ENCODE measurements at places on chromosomes 16 and 17. TPM values are rescaled to one million over a fixed set of nuclear protein-coding genes. Genes with fewer than 3 reads are reported as not detected.
A peak's percentile ranks its signal among the peaks of the same experiment; 100 is the strongest.

- H3K4me3 ChIP-seq, result no peak overlapping the region
- no peaks in the 10 kb centered on the region for H3K36me3 ChIP-seq
- no peaks in the 10 kb centered on the region for H3K4me1 ChIP-seq
- H3K27ac ChIP-seq, result no peak overlapping the region
Observed at GRCh38 chr16:87608400-87608985, 6.2 kb downstream of the JPH3 start.

DNA sequence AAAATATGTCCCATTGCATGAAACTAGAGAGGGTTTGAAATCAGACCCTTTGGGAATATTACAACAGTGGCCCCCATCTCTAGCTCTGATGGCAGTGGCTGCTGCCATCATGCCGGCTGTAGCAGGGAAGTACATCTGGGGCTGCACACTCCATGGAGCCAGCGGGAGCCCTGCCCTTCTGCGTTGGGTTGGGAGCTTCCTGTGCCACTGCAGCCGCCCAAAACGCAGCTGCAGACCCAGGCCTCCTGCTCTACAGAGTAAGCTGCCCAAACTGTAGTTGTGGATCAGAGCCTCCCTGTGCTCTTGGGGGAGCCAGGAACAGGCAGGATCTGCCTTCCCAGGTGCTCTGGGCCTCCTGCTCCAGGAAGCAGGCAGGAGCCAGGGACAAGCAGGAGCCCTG, 450.0 kb downstream of the HS3ST3B1 start:
- no peaks in the 10 kb centered on the region for H3K36me3 ChIP-seq
- no peaks in the 10 kb centered on the region for H3K27me3 ChIP-seq
- H3K4me1 ChIP-seq, result no peaks in the 10 kb centered on the region
- H3K27ac ChIP-seq, result no peak overlapping the region
- DNase-seq, result no peak
- no peak overlapping the region for H3K4me3 ChIP-seq

DNA sequence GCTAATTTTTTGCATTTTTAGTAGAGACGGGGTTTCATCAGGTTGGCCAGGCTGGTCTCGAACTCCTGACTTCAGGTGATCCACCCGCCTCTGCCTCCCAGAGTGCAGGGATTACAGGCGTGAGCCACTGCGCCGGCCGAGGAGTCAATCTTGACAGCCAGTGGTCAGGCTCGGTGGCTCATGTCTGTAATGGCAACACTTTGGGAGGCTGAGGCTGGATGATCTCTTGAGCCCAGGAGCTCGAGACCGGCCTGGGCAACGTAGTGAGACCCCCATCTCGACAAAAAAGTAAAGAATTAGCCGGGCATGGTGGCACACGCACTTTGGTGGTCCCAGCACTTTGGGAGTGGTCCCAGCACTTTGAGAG, 608 bp upstream of the PGS1 start:
- peak overlapping the region; percentile 98 for H3K4me3 ChIP-seq
- peaks cover 45% of the 10 kb centered on the region for H3K4me1 ChIP-seq
- H3K36me3 ChIP-seq, result no peaks in the 10 kb centered on the region
- DNase-seq, result no peak
- no peaks in the 10 kb centered on the region for H3K27me3 ChIP-seq

GRCh38 chr17:38867179-38867967, 2.5 kb upstream of the LASP1 start:
- no peaks in the 10 kb centered on the region for H3K36me3 ChIP-seq
- peaks cover 24% of the 10 kb centered on the region for H3K4me1 ChIP-seq
- peak overlapping the region; percentile 11 for H3K4me3 ChIP-seq
- DNase-seq, result peak; percentile 80
- H3K27ac ChIP-seq, result peak overlapping the region; percentile 95

DNA sequence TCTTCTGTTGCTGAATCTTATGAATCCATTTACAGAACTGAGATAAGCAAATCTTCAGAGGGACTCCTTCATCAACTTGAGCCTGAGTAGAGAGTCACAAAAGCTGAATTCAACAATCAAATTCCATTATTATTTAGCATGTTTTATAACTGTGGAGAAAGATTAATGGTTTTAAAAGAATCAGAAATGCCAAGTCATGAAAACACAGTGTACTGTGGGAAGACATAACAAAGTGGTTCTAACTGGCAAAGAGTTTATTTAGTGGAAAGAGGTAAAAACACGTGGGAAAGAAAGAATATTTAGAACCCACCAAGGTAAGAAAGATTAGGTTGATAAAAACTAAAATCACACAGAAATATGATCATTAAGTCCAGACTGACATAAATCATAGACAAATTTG, 5.0 kb downstream of the ERI2 start:
- H3K4me1 ChIP-seq, result peaks cover 7% of the 10 kb centered on the region
- H3K4me3 ChIP-seq, result no peak overlapping the region
- no peak overlapping the region for H3K27ac ChIP-seq
- no peaks in the 10 kb centered on the region for H3K27me3 ChIP-seq
- DNase-seq, result no peak

GRCh38 chr16:83266848-83267553, 540.8 kb upstream of the HSBP1 start:
- no peak overlapping the region for H3K4me3 ChIP-seq
- H3K36me3 ChIP-seq, result no peaks in the 10 kb centered on the region
- no peak for DNase-seq
- no peaks in the 10 kb centered on the region for H3K27me3 ChIP-seq

- no peaks in the 10 kb centered on the region for H3K27me3 ChIP-seq
- H3K4me3 ChIP-seq, result no peak overlapping the region
- no peak overlapping the region for H3K27ac ChIP-seq
- H3K4me1 ChIP-seq, result no peaks in the 10 kb centered on the region
- H3K36me3 ChIP-seq, result peaks cover 29% of the 10 kb centered on the region
Observed at GRCh38 chr17:58344047-58344790, 7.8 kb downstream of the SUPT4H1 start.

DNA sequence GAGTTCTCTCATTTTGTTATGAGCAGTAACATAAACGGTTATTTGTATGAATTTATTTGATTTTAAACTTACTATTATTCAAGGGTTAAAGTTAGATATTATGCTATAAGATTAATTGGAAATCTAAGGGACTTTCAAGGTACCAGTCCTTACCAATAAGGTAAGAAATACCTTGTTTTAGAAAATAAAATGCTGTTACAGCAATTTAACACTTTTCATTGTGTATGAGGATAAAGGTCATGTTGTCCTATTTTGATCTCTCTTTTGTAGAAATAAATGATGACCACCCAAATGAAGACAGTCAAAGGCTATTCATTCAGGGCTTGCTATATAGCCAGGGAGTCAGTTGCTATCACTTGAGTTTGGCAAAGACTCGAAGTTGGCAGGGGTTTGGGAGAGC, 1185.9 kb upstream of the GOT2 start:
- no peaks in the 10 kb centered on the region for H3K4me1 ChIP-seq
- no peak overlapping the region for H3K4me3 ChIP-seq
- H3K27ac ChIP-seq, result no peak overlapping the region
- no peaks in the 10 kb centered on the region for H3K36me3 ChIP-seq
- H3K27me3 ChIP-seq, result no peaks in the 10 kb centered on the region
- no peak for DNase-seq

DNA sequence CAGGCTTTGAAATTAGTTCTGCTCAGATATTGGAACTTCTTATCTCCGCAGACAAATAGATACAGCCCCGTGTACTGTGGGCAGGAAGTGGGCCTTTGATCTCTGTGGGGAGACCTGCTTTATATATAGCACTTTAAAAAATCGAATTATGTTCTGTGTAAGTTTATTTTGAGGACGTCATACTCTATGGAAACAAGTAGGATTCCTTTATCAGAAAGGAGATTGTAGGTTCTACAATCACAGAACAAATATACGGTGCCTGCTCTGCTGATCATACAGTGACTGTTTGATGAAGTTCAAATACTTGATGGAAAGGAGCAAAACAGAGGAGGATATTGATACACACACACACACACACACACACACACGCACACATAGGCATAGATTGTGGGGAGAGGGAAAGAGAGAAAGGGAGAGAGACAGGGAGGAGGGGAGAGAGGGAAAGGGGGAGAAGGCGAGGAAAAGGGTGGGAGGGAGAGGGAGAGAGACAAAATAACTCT, 14.7 kb upstream of the TMEM220 start:
- peak; percentile 18 for DNase-seq
- no peaks in the 10 kb centered on the region for H3K27me3 ChIP-seq
- H3K4me1 ChIP-seq, result no peaks in the 10 kb centered on the region
- H3K36me3 ChIP-seq, result no peaks in the 10 kb centered on the region

DNA sequence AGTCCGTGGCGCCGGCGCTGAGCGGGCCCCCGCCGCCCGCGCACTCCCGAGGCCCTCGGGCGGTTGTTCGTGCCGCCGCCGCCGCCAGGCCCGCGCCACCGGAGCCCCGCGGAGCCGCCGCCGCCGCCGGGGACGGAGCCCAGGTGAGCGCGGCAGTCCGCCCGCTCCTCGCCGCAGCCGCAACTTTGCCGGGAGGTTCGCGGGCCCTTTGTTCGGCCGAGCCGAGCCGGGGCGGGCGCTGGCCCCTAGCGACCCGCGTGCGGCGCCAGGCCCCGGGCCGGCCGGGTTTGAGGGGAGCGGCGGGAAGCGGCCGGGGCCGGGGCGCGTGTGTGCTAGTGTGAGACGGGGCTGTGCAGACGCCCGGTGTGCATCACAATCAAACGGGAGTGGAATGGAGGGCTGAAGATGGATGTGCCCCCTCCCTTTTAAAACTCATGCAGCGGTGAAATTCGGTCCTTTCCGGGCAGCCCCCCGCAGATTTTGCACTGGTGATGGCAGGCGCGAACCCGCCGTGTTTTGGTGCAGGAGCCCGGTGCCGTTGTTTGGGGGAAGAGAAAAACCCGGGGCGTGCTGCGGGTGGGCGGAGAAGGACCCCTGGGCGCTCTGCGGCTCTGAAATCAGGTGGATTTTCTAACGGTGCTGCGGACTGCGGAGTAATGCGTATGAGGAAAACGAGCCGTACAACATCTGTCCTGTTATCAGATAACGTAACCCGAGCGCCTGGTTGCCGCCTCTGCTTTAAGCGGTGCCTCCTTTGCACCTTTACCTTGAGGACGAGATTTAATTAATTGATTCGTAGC, 823 bp downstream of the TNRC6C start:
- H3K27me3 ChIP-seq, result no peaks in the 10 kb centered on the region
- H3K27ac ChIP-seq, result peak overlapping the region; percentile 88
- H3K4me3 ChIP-seq, result peak overlapping the region; percentile 74
- no peaks in the 10 kb centered on the region for H3K36me3 ChIP-seq
- DNase-seq, result no peak

DNA sequence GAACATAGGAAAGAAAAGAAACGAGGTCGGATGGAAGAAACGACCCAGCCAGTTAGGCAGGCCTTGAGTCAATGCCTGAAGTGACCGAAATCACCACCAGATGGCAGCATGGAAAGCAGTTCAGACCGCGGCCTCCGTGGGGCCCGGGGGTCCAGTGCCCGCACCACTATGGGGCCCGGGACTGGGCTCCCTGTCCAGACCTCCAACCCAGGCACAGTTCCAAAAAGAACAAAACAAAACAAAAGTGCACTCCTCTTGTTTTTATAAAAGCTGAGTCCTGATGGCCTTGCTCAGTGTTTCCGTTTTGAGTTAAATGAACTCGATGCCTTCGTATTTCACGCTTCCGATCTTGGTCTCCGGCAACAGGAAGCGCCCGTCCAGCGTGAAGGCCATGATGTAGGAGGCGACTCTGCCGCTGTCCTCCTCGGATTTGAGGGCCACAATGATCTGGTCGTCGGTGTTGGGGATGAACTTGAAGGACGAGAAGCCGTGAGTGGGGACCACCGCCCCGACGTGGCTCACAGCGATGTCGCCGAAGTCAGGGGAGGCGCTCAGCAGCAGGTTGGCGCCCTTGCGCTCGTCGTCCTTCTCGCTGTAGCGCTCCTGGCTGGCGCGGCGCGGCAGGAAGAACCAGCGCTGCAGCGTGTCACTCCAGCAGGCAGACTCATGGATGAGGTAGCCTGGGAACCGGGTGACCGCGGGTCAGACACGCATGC, 13.7 kb upstream of the LGALS3BP start:
- peaks cover 29% of the 10 kb centered on the region for H3K36me3 ChIP-seq

DNA sequence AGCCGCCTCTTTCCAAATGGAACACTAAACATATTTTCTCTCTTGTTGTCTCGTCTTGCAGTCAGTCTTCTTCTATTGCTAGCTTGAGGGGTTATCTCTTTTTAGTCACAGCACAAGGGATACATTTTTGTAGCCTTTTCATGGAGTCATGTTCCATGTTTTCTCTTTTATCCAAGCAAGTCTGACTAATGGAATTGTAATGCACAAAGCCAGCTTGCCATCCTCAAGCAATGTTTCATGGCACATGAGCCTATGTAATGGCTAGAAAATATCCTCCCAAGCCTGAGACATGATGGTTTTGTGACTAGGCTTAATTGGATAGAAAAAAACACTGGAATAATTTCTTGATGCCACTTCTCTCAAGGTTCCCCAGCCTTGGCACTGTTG, 414.6 kb upstream of the GOT2 start:
- H3K36me3 ChIP-seq, result no peaks in the 10 kb centered on the region
- H3K4me3 ChIP-seq, result no peak overlapping the region
- H3K27me3 ChIP-seq, result no peaks in the 10 kb centered on the region
- no peaks in the 10 kb centered on the region for H3K4me1 ChIP-seq

GRCh38 chr16:53282975-53283946, 151.0 kb upstream of the RBL2 start:
- peaks cover 64% of the 10 kb centered on the region for H3K36me3 ChIP-seq
- no peak overlapping the region for H3K4me3 ChIP-seq
- H3K27ac ChIP-seq, result no peak overlapping the region
- no peak for DNase-seq
- no peaks in the 10 kb centered on the region for H3K27me3 ChIP-seq
- no peaks in the 10 kb centered on the region for H3K4me1 ChIP-seq

DNA sequence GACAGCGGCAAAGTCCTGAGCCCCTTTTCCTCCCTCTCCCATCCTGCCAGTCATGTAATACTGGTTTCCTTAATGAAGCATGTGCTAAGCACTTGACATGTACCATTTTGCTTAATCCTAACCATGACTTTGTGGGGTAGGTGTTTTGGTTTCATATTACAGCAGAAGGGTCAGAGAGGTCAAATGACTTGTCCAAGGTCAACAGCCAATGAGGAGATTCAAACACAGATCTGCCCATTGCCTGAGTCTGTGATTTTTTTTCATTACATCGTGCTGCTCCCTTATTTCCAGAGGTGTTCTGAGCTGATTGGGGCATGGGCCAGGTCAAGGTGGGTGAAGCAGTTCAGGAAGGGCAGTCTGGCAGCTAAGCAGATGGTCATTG, 17.6 kb upstream of the PHF12 start:
- H3K27me3 ChIP-seq, result no peaks in the 10 kb centered on the region
- no peaks in the 10 kb centered on the region for H3K36me3 ChIP-seq
- no peaks in the 10 kb centered on the region for H3K4me1 ChIP-seq
- H3K4me3 ChIP-seq, result no peak overlapping the region

GRCh38 chr17:43832168-43832975, 574 bp downstream of the MPP3 start:
- peak overlapping the region; percentile 90 for H3K4me3 ChIP-seq
- peak; percentile 79 for DNase-seq
- H3K36me3 ChIP-seq, result peaks cover 6% of the 10 kb centered on the region
- no peaks in the 10 kb centered on the region for H3K27me3 ChIP-seq
- peak overlapping the region; percentile 68 for H3K27ac ChIP-seq
- H3K4me1 ChIP-seq, result peaks cover 16% of the 10 kb centered on the region

UBE2O gene
- 26.3 TPM for total RNA-seq

C16orf96 gene
- not detected for total RNA-seq

CEP112 gene
- 22.9 TPM for total RNA-seq

HCRT gene
- not detected for total RNA-seq
